ENCODE measurements at places on chromosomes 4 and X.

- DNase-seq: no peak
These were observed 1.4 kb upstream of the KLF3 start for GRCh38 chr4:38662522-38663089.

DNA sequence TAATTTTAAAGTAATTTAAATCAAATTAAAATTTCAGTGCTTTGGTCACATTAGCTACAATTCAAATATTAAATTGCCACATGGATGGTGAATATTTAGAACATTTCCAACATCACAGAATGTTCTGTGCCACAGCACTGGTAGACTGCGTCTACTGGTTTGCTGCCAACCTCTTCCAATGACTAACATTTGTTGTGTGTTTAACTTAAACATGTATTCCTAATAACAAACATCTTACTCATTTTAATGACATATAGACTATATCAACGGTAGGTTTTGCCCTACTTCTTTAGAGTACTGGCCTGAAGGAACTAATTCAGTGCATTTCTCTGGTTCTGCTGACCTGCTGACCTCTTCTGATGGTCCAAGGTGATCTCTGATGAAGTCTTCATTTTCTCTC, 157.6 kb downstream of the DCK start:
- no peak for DNase-seq

DNA sequence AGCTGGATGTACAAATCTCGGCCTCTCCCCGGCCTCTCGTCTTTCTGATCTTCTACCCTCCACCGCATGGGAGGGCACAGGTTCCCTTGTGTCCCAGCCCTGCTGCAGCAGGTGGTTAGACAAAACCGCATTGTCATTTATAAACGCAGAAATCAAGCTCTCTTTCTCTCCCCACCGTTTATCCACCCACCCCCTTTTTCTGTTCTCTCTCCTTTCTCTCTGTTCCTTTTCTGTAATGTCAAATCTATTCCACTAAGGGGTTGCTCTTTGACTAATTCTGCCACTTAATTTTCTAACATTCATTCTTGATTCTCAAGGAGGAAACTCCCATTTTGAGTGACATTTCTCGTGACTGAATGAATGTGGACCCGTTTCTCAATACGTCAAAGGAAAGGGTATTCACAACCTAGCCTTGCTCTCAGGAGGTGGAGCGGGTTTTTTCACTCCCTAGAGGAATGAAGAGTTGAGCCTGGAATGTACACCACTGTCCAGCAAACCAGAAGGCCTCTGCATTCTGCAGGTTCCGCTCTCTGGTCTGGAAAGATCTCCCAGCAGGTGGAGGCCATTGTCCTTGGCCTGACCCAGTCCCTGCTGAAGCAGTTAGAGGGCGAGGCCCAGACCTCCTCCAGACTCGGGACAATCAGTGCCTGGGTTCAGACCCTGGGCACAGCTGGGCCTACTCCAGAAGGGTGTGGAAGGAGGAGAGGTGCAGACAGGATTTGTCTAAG, 70.9 kb upstream of the ENPP6 start:
- no peak for DNase-seq

GRCh38 chr4:15476396-15476795, 6.7 kb downstream of the CC2D2A start:
- DNase-seq: no peak

DNA sequence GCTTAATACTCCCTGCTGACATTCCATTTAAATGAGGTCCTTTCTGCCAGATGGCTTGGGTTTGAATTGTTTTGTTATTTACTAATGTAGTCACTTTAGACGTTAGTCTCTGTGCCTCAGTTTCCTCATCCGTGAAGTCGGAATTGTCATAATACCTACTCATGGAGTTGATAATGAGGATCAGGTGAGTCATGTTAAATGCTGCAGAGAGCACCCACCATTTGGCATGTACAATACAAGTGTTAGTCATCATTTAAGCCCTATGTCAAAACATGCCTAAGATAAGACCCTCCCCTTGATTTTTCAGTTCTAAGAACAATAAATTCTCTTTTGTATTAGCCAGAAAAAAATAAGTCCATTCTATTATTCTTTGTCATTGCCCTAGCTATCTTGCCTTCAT, 534.8 kb upstream of the HTR2C start:
- no peak for DNase-seq

GRCh38 chr4:142098900-142099545, 462.6 kb downstream of the IL15 start:
- DNase-seq: no peak

GRCh38 chrX:64975491-64975890, 759 bp downstream of the ZC4H2 start:
- no peak for DNase-seq

DNA sequence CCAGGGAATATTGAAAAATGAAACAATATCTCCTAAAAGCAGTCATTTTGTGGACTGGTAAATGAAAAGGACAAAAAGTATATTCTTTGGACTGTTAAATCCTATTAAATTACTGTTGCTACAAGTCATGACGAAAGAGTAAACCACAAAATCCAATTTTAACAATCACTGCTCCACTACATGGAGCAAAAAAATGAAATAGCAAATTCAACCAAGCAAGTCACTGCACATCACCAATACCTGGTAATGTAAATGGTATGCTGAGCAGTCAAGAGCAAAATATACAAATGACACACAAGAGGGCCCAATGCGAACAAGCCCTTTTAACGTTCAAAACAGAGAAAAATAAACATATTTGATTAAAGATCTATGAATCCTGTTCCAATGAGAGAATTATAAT, 126.2 kb downstream of the KLHL13 start:
- DNase-seq: peak; percentile 49

DNA sequence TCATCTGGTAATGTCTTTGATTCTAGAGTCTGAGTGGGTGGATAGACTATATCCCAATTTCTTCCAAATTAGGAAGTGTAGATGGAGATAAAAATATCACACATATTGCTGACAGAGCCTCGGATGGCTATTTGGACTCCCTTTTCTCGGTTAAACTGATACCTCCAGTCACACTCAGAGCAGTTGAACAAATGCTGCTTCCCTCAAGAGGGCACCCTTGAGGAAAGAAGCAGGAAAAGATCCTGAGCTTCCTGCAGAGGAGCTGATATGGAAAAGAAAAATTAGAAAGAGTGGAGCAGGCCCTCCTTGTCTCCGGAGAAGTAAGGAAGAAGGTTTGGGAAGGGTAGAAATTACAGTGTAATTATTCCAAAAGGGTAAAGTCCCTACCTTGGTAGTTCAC, 96.2 kb upstream of the CCSER1 start:
- DNase-seq: no peak

- DNase-seq: no peak
These were observed 28.7 kb upstream of the JAKMIP1 start for GRCh38 chr4:6229095-6229494.

- no peak for DNase-seq
These were observed 38.6 kb upstream of the APLN start for GRCh38 chrX:129693354-129693753.

DNA sequence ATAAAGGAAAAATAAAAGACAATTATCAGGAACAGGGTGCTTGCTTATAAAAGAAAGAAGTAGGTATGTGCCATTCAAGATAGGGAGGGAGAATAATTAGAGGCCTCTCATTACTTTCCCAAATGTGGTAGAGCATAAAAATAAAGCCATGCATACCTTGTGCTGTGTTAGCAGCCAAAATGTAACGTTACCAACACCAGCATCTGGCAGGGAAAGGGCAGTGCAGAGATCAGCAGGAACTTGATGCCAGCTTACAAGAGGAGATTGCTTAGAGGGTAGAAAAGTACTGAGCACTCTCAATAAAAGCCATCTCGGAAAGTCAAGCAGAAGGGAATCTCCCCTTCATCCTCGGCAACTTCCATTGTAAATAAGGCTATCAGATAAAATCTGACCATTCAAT, 195.6 kb downstream of the RASL11B start:
- DNase-seq: no peak

- DNase-seq: no peak
These were observed 38.4 kb downstream of the NOP14 start for GRCh38 chr4:2924765-2925301.

GRCh38 chrX:15072880-15073279, 197.0 kb downstream of the ASB9 start:
- no peak for DNase-seq

DNA sequence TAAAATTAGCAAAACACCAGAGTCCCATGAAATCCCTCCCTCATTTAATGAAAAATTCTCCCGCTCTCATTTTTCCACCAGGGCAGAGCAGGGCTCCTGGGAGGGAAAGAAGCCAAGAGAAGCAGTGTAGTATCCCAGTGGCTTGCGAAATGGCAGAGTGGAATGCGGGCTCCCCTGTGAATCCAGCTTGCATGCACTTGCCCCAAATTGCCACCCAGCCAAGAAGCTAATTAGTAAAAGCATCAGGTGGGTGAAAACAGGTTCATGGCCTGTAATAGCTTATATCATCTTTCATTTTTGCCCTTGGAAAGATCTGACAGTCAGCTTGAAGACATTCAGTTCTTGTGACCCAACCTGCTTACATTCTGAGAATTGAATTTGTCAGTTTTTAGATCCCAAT, 10.1 kb downstream of the AMOT start:
- DNase-seq: no peak

DNA sequence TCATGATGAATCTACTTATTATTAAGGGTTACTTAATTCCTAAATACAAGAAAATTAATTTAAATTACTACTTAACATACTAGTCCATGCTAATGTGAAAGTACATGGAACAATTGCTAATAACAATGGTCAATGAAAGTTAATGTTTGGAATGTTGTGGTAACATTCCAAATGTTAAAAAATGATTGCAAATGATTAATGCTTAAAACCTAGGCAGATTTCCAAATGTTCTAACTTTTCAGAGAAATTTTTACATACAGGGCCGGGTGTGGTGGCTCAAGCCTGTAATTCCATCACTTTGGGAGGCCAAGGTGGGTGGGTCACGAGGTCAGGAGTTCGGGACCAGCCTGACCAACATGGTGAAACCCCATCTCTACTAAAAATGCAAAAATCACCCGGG, 1851.3 kb upstream of the PCDH7 start:
- DNase-seq: no peak

DNA sequence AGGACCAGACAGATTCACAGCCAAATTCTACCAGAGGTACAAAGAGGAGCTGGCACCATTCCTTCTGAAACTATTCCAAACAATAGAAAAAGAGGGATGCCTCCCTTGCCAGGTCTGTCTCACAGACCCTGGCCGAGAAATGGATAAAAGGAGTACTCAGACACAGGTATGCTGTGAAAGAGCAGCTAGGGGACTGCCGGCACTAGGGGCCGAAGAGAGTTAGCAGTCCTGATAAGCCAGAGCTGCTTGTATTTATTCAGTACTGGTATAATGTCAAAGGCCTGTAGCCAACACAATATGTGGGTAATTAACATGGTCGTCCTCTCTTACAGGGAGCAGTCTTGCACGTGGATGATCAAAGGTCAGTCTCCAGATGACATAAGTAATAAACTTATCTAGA, 1042.1 kb upstream of the LCORL start:
- no peak for DNase-seq

GRCh38 chr4:107253090-107253489, 217.0 kb upstream of the DKK2 start:
- no peak for DNase-seq

DNA sequence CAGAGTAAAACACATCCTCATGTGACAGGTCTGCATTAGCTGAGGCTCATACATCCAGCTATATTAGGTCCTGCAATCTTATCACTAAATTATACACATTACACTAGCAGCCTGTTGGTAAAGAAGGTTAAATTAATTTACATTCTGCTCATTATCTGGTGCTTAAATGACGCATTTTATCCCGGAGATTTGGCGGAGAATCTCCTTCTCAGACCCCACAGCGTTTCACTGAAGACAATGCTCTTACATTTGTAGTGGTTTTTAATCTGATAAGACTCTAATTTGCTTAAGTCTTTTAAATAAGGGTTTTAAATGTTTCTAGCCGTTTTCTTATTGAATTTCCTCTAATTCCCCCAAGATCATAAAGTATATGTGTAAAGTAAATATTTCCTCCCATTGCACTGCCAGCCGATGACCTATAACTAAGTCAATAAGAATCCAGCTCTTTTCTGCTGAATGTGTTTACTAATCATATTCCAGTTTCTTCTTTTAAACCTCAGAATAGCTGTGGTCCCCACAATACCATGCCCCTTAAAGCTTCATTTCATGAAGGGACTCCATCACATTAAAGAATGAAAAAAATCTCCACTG, 2.1 kb upstream of the PITX2 start:
- DNase-seq: no peak

DNA sequence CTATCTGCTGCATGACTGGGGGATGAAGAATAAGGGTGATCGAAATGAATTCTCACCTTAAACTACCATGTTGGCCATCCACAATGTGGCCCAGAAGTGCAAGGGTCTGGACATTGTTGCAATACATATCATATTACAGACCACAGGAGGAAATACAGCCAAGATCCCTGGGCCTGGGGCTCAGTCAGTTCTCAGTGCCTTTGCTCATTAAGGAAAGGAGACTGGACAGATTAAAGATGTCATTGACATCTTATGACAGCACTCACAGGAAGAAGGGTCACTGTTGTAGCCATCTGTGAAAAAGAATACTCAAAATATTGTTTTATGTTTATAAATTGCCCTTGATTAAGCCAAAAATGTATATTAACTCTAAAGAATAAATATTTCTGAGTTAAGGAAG, 1345.2 kb downstream of the FSTL5 start:
- DNase-seq: no peak

DNA sequence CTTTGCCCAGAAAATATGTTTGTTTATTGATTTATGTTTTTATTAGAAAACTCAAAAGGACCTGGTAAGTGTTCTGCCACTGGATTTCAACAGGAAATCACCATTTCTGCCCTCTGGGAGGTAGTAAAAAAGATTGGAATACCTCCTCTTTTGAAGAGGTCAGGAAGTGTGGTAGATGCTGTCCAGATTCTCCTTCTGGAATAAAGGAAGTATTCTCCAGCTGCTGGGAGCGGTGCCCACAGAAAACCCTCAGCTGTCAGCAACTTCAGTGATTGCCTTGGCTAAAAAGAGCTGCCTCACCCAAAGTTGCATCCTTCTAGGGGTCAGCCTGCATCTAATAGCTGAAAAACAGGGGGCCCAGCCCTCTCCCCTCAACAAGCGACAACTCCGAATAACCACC, 13.8 kb upstream of the ZNF674 start:
- no peak for DNase-seq

GRCh38 chrX:108344216-108344615, 94.0 kb downstream of the COL4A6 start:
- no peak for DNase-seq

- no peak for DNase-seq
These were observed 390.7 kb downstream of the GBA3 start for GRCh38 chr4:23083391-23083790.

- no peak for DNase-seq
These were observed at the start of gene IL3RA for GRCh38 chrX:1336331-1336943. Gene IL3RA, plus strand, starts transcription at chrX:1336785. Its CDS starts 4,981 bp downstream, at chrX:1341766.

- no peak for DNase-seq
These were observed 132.4 kb downstream of the RPA4 start for GRCh38 chrX:97016106-97016505.

- DNase-seq: no peak
These were observed 192.7 kb downstream of the GABRG1 start for GRCh38 chr4:45931154-45931553.

GRCh38 chrX:7214251-7214650, 66.3 kb upstream of the PUDP start:
- no peak for DNase-seq

- no peak for DNase-seq
These were observed 155.8 kb upstream of the IGFBP7 start for GRCh38 chr4:57265831-57266582.

GRCh38 chr4:124139044-124139443, 573.5 kb downstream of the ANKRD50 start:
- no peak for DNase-seq

- no peak for DNase-seq
These were observed 435.6 kb downstream of the GPM6A start for GRCh38 chr4:175376287-175376977.

- no peak for DNase-seq
These were observed 102.0 kb downstream of the SORBS2 start for GRCh38 chr4:185709802-185710486.

All from AG09319 (cell line).